ENCODE measurements at places on chromosomes 5 and 9.

- DNase-seq, result no peak
These were observed 39.2 kb upstream of the EQTN start for GRCh38 chr9:27336126-27336525.

GRCh38 chr9:113941526-113941925 is 65.4 kb downstream of the ZNF618 start:
- no peak for DNase-seq

DNA sequence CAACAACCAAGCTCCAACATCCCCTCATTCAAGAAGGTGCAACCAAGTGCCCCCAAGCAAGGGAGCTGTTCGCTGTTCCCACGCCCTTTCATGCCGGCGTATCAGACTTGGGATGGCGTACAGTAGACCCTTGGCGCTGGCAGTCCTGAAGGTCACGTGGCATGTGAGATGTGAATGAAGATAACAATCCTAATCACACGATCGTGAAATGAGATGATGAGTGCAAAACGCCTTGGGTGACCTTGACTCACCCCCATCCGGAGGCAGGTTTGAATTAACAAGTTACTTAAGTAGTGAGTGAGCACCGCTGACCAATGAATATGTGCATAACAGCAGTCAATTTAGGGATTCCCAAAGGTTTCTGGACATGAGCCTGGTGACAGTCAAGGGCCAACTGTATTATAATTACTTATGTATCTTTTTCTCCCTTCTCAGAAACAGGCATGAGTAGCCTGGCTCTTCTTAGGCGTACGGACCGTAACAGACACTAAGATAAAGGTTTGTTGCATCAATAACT is 150.2 kb downstream of the TTLL11 start:
- DNase-seq, result no peak

- DNase-seq, result no peak
These were observed 167.5 kb downstream of the TTC39B start for GRCh38 chr9:15139469-15139868.
